ENCODE measurements at places on chromosomes 11 and 22.
A peak's percentile ranks its signal among the peaks of the same experiment; 100 is the strongest.

DNA sequence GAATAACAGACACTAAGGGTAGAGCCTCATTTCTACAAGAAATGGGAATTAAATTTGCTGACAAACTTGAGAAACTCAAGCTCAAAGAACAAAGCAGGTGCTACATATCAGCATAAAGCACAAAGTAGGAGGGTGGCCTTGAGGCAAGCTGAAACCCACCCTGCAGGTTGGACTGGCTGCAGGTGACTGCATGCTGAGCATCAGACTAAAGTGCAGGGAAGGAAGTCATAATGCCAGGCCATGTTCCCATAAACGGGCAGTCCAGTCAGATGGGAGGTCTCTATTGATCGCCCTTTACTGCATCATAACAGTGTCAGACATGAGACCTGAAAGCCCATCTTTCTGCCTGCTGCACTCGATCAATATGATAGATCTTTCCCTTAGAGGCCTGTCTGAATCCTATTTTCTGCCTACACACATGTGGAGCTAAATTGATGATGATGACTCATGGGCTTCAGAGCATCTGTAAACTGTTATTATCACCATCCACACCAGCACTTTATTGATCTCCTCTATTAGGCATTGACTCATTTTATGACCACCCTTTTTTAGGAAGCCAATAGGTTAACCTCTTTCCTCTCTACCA, 224.5 kb upstream of the DDI1 start:
- DNase-seq = no peak

- no peak for DNase-seq
Measured at GRCh38 chr22:48319321-48320047, 1508.2 kb downstream of the BRD1 start.

- DNase-seq = no peak
Measured at GRCh38 chr11:120308081-120308480, 17.0 kb upstream of the TLCD5 start.

GRCh38 chr11:73145986-73146575, 4.0 kb upstream of the FCHSD2 start:
- DNase-seq = no peak

- no peak for DNase-seq
Measured at GRCh38 chr11:85539740-85540139, 87.4 kb downstream of the DLG2 start.

DNA sequence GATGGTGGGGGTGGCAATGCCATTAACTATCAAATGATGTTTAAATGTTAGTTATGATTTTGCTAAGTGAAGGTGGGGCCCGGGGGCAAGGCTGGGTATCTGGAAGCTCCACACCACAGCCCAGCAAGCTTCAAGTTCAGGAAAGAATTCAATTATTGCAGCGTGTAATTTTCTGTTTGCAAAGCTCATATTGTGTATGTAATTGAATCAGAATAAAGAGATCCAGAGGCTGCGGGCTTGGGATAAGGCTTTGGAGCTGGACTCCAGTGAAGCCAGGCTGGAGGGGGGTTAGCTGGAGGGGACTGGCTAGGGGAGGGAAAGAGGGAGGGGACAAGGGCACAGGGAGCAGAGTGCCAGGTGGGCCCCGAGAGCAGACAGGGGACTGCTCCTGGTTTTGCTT, 557.1 kb upstream of the CADM1 start:
- DNase-seq = no peak

DNA sequence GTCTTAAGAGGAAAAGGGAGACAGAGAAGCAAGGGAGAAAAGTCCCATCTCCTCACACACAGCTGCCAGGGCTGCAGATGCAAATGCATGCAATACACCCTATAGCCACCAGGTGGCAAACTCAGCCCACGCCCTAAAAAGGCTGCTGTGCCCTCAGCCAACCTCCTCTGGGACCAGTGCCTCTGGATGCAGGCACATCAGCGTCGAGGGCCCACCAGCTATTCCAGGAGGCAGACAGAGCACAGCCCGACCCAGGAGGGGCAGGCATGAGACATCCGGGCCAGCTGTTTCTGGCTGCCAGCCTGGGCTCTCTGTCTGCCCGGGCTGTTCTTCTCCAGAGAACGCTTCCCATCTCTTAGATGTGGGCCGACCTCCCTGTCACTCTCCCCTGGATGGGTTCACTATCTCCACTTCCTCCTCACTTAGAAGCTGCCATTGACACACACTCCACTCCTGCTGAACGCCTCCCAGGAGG, 39.7 kb downstream of the TPBGL start:
- DNase-seq = peak; percentile 60

- DNase-seq = no peak
Measured at GRCh38 chr11:114353443-114353842, 46.9 kb downstream of the C11orf71 start.

- DNase-seq = no peak
Measured at GRCh38 chr11:72369743-72370142, 64.6 kb downstream of the CLPB start.

- DNase-seq = no peak
Measured at GRCh38 chr22:37824674-37825641, 1.8 kb downstream of the GALR3 start.

DNA sequence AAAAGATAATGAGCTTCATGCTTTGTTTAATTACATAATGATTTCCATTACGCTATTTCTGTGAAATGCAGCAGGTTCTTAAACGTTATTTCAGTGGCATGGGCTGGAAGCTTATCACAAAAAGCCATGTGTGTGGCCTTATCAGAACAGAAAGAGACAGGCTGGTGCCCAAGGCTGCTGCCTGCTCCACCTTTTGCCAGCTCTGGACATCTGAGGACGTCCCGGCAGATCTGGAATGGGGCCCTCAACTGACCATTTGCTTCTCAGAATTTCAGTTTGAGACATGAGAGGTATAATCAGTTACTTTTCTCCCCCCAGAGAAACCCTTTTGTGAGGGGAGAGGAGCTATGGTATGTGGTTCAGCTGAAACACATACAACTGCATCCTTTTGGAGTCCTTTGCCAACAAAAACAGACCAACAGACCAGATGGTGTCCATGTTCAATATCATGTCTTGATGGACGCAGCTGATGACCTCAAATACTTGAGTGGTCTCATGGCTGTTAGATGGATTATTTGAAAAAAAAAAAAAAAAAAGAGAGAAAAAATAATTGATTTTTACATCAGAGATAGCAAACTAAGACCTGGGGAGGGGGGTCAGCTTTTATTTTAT, 8.6 kb downstream of the CDPF1 start:
- no peak for DNase-seq

DNA sequence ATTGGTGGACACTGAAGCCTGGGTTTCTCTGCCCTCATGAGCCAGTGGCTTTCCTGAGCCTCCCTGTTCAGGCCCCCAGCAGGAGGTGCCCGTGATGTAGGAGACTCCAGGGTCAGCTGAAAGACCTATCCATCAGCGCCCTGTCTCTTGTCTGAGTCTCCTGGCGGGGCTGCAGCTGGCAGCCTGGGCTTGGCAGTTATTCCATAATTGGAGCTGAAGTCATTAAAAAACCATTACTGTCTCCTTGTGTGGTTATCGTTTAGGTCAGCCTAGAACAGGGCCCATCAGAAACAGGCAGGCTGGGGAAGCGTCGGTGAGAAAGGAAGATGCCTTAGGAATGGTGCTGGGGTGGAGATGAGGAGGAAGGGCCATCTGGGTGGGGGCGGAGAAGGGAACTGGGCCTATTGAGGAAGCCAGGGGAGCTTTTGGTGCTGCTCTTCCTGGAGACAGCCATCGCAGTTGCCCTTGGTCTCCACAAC, 5.0 kb downstream of the TUB start:
- no peak for DNase-seq

GRCh38 chr11:110113505-110113904, 20.3 kb downstream of the ZC3H12C start:
- DNase-seq = no peak

GRCh38 chr22:45627489-45628233, 44.0 kb upstream of the ATXN10 start:
- no peak for DNase-seq

GRCh38 chr11:57134284-57134683, 47.5 kb upstream of the LRRC55 start:
- DNase-seq = no peak

- no peak for DNase-seq
Measured at GRCh38 chr11:44963136-44963535, 12.5 kb upstream of the TP53I11 start.

DNA sequence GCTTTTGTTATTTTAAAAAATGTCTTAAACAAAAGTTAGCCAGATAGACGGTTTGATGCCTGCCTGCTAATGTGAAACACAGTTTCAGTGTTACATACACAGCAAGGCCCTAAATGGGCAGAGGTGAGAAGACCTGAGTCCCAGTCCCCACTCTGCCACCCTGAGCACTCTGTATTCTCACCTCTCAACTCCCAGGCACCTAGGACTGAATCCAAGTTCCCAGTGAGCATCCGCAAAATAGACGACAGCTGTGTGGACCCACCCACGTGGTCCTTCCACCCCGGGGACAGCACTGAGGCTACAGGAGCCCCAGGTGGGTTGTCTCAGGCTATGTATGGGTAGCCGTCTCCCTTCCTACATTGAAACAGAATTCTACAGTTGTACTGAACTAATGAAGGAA, 111.5 kb downstream of the RPL27A start:
- no peak for DNase-seq

GRCh38 chr11:83070731-83071566, 748 bp downstream of the RAB30 start:
- no peak for DNase-seq

- DNase-seq = no peak
Measured at GRCh38 chr11:1682225-1682905, 14.6 kb upstream of the KRTAP5-6 start.

DNA sequence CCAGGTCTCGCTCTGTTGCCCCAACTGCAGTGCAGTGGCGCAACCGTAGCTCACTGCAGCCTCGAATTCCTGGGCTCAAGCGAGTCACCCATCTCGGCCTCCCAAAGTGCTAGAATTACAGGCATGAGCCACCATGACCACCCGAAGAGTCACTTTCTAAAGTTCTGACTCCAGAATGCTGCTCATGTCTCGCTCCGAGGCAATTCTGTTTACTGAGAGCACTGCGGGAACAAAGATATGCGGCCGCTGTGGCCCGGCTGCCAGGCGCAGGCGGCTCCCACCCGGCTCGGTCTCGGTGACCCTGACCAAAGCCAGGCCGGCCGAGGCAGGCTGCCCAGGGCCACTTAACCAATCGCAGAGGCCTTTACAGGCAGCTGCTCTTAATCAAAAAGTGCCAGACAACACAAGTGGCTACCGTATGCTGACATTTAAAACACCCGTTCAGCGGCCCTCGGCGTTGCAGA, 78.7 kb downstream of the PHF21B start:
- no peak for DNase-seq

- no peak for DNase-seq
Measured at GRCh38 chr22:17705546-17705945, 67.0 kb downstream of the BCL2L13 start.

GRCh38 chr11:135033540-135033939, 621.5 kb upstream of the B3GAT1 start:
- DNase-seq = no peak

- no peak for DNase-seq
Measured at GRCh38 chr11:101705972-101706371, 122.2 kb upstream of the TRPC6 start.

- DNase-seq = no peak
Measured at GRCh38 chr11:15800111-15800800, 556.1 kb downstream of the SOX6 start.

- DNase-seq = no peak
Measured at GRCh38 chr22:38474003-38474607, 6.2 kb downstream of the KDELR3 start.

- peak; percentile 89 for DNase-seq
Measured at GRCh38 chr22:37676736-37677492, 1.5 kb downstream of the LGALS1 start.

DNA sequence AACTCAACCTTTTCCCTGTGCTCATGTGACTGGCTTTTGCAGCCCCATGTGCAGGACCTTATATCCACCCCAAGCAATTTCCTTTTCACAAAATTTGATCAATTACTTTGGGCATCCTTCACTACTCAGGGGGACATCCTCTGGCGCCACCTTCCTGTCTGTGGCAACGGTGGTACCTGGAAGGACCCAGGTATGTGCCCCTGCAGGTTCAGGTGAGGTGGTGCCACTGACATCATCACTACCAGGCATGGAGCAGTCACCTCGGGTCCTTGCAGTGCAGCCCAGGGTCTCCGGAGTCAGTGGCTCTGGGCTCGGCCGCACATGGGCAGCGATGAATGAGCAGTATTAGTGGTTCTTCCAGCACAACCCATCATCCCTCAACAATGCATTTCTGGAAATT, 37.7 kb upstream of the B3GAT1 start:
- no peak for DNase-seq

DNA sequence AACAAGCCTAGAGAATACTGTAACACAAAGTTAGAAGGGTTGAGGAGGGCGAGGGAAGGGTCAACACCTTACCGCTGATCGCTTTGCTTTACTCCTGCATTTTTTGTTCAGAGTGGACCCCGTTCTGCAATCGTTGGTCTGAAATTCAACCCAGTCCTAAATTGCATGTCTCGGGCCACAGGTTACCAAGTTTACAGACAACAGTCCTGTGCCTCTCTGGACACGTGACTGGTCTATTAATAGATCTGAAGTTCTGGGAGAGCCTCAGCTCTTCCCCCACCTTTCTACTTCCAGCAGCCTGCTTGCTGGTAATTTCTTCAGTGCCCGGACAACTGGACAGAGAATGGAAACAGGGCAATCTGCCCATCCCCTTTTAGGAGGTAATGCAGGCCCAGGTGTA, 74.2 kb downstream of the STIM1 start:
- DNase-seq = no peak

DNA sequence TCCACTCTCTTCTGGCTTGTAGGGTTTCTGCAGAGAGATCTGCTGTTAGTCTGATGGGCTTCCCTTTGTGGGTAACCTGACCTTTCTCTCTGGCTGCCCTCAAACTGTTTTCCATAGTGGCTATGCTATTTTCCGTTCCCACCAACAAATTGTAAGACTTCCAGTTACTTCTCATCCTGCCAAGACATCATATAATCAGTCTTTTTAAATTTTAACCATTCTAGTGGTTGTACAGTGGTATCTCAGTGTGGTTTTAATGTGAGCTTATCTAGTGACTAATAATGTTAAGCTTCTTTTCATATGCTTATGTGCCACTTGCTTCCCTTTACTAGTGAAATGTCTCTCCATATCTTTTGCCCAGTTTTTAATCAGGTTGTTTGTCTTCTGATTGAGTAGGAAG, 13.6 kb upstream of the TRIM29 start:
- no peak for DNase-seq

GRCh38 chr11:103624708-103625623, 411.5 kb upstream of the DDI1 start:
- DNase-seq = no peak

Data from stimulated activated CD8-positive, alpha-beta memory T cell treated with anti-CD3 and anti-CD28 coated beads, Interleukin-4, amount 100 ng/mL, for 1 hour (primary cell).